Immature natural killer cell (primary cell): ENCODE measurements at places on chromosomes 6 and 20. TPM values are rescaled to one million over a fixed set of nuclear protein-coding genes. Genes with fewer than 3 reads are reported as not detected.

DNA sequence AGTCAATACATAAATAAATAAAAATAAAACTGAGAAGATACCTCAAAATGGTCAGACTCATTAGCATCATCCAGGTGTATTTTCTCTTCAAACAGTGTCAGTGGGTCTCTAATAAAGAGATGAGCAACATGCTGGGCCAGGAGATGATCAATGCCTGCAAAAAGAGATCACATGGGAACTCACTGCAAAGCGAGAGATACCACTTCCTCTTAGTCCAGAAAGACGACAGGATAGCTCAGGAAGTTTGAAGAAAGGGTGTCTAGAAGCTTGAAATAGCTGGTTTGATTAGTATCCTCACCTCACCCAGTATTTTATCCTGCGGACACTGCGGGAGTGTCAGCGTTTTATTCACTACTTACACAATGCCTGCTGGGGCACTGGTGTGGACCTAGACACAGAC is 38.0 kb downstream of the GCLC start:
- H3K27me3 ChIP-seq, result no peaks in the 10 kb centered on the region
- no peak overlapping the region for H3K27ac ChIP-seq
- DNase-seq, result no peak
- no peak overlapping the region for H3K4me3 ChIP-seq

The CCN6 gene
- not detected for polyA plus RNA-seq

GRCh38 chr6:156781861-156782631 is 4.9 kb downstream of the ARID1B start:
- peak overlapping the region; percentile 98 for H3K27ac ChIP-seq
- H3K4me1 ChIP-seq, result peaks cover 58% of the 10 kb centered on the region
- peaks cover 15% of the 10 kb centered on the region for H3K27me3 ChIP-seq
- no peaks in the 10 kb centered on the region for H3K36me3 ChIP-seq

- H3K36me3 ChIP-seq, result no peaks in the 10 kb centered on the region
- no peak for DNase-seq
- no peaks in the 10 kb centered on the region for H3K4me1 ChIP-seq
- H3K4me3 ChIP-seq, result no peak overlapping the region
These were observed 16.2 kb upstream of the BLCAP start for GRCh38 chr20:37543828-37544227.
